ENCODE measurements at places on chromosomes 16 and 17. TPM values are rescaled to one million over a fixed set of nuclear protein-coding genes. Genes with fewer than 3 reads are reported as not detected.

Gene UNC13D
- total RNA-seq: 0.19 TPM

Gene CLEC18C
- total RNA-seq: 0.28 TPM

Gene ACE
- total RNA-seq: 1.2 TPM

Gene CAPNS2
- 0.28 TPM for total RNA-seq
